Fibroblast of the aortic adventitia (primary cell): ENCODE measurements at places on chromosomes 11 and 22. TPM values are rescaled to one million over a fixed set of nuclear protein-coding genes. Genes with fewer than 3 reads are reported as not detected.
A peak's percentile ranks its signal among the peaks of the same experiment; 100 is the strongest.

PLA2G3 gene
- total RNA-seq, result 0.08 and 0.09 TPM in 2 replicates

ANO9 gene
- total RNA-seq, result not detected in 2 replicates

DNA sequence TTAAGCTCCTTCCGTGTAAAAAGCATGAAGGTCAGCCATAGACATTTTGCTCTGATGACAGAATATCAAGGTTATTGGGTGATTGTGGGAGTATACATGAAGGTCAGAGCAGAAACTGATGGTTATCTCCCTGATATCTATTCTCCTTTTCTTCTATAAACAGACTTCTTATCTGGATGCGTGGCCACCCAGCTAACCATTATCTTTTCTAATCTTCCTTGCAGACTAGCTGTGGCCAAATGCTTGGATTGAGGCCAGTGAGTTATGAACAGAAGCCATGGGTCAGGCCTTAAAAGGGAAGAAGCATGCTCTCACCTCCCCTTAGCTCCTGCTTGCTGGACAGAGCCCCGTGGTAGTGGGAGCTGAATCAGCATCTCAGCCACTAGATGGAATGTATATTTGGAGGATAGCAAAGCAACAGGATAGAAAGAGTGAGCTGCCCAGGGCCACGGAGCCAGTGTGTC is 31.3 kb upstream of the LRRC55 start:
- peak; percentile 23 for DNase-seq

GRCh38 chr11:116874251-116874650 is 36.8 kb upstream of the APOA1 start:
- peak; percentile 81 for DNase-seq

- peak; percentile 78 for DNase-seq
These were observed 189.0 kb upstream of the BLID start for GRCh38 chr11:122304973-122305372.

- peak; percentile 17 for DNase-seq
These were observed 575.5 kb downstream of the SOX6 start for GRCh38 chr11:15780837-15781236.

DNA sequence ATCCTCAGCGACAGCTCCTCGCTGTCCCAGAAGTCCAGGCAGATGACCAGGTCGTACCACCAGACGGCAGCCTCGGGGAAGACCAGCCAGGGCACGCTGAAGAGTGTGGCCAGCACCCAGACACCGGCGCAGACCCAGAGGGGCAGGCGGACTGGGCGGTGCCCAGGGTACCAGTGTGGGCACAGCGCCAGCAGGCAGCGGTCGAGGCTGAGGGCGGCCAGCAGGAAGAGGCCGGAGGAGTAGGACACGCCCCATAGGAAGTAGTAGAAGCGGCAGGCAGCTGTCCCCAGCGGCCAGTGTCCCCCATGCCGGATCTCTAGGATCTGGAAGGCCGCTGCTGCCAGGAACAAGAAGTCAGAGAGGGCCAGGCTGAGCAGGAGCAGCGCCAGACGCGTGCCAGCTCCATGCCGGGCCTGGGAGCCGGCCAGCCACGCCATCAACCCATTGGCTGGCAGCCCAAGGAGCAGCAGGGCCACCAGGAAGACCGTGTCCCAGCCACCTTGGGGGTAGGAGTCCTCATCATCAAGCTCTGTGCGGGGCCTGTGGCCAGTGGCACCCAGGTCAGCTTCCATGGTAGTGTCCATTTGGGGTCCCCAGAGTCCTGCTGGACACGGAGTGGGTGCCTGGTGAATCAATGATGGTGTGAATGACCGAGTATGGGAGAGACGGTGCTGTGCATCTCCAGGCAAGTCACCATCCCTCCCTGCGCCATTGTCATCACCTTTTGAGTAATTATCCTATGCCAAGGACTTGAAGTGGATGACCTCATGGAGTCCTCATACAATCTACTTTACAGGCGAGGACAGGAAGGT is at the start of gene GPR152:
GPR152 (minus strand) TSS at position 589 of the 812 bp plus-strand sequence; CDS start at position 584, 5 bp downstream.
- no peak for DNase-seq

SWAP70 gene
- 44.4 and 53.2 TPM in 2 replicates for total RNA-seq

DNA sequence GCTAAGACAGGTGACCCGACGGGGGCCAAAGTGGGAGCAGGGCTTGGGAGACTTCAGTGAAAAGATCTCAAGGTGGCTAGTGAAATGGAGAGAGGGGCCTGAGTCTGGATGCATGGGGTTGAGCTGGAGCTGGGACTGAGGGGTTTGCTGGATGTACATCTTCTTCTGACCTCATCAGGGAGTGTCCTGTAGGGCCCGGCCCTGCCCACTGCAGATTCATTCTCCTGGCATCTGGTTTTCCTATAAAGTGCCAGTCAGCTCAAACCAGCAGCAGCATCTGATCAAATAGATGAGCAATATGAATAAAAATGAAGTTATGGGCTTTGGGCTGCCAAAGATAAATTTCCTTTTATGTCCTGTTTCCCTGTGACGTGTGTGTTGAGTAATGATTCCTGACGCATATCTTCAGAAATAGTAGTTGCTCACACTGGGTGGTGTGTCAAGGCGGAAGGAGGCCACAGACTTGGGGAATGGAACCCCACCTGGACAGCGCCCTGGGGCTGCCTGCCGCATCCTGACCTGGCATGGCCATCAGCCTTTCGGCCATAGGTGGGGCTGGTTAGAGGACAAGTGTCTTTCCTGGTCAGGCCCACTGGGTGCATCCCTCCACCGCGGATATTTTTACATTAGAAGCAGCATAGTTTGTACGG is 135.4 kb downstream of the OSBP2 start:
- peak; percentile 96 for DNase-seq

KCNJ11 gene
- not detected in 2 replicates for total RNA-seq

GRCh38 chr11:132883241-132883640 is 649.1 kb downstream of the OPCML start:
- no peak for DNase-seq

ACR gene
- not detected in 2 replicates for total RNA-seq

DNA sequence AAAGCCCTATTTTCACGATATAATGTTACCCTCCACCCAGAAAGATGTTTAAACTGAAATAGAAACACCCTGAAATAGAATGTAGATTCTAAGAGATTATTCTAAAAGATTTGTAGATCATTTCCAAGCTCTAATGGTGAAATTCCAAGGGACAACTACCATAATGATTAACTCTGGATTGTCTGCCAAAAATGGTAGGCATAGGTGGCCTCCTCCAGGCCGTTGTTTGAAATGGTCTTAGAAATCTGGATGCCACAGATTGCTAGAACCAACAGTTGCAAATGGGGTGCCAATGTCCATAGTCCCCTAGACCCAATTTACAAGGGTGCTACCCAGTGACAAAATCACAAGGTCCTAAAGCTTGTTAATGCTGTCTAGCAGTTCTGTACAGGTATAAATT is 6.7 kb upstream of the SLC6A5 start:
- no peak for DNase-seq

LGR4 gene
- 16.3 and 25.1 TPM in 2 replicates for total RNA-seq

- no peak for DNase-seq
These were observed 788.7 kb downstream of the OPCML start for GRCh38 chr11:132743601-132744000.

SLC5A4 gene
- total RNA-seq, result not detected in 2 replicates

GRCh38 chr11:11157185-11157584 is 195.9 kb downstream of the CSNK2A3 start:
- DNase-seq, result peak; percentile 39

LRRC32 gene
- 23.1 and 30.0 TPM in 2 replicates for total RNA-seq

GRCh38 chr11:95148406-95148805 is 58.8 kb downstream of the ENDOD1 start:
- DNase-seq, result no peak

GRCh38 chr11:14029440-14029839 is 66.9 kb downstream of the SPON1 start:
- DNase-seq, result no peak

DNA sequence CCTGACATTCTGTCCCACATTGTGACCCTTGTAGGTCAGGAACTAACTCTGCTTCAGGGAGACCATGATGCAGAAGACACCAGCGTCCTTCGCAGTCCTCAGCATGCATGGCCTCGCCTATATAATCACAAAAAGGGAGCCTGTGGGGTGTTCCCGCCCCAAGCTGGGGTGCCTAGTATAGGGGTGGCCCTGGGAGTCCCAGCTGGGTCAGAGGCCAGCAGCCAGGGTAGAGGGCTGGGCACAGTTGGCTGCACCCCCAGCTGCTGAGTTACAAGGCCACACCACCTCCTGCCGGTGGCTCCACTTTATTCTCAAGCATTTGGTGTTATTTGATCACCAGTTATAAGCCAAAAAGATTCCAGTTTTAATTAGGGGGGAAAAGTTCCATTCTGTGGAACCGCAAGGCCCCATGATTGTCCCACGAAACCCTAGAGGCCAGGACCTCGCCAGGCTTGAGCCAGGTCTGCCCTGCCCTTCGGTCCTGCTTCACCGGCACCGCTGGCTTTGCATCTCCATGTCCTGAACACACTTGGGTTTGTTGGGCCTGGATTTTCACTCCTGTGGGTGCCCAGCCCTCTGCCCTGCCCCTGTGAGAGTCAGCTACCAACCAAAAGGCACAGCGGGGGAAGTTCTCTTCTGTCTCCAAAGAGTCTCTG is 15.0 kb upstream of the GNB1L start:
- no peak for DNase-seq

PTGDR2 gene
- total RNA-seq, result not detected in 2 replicates

DNA sequence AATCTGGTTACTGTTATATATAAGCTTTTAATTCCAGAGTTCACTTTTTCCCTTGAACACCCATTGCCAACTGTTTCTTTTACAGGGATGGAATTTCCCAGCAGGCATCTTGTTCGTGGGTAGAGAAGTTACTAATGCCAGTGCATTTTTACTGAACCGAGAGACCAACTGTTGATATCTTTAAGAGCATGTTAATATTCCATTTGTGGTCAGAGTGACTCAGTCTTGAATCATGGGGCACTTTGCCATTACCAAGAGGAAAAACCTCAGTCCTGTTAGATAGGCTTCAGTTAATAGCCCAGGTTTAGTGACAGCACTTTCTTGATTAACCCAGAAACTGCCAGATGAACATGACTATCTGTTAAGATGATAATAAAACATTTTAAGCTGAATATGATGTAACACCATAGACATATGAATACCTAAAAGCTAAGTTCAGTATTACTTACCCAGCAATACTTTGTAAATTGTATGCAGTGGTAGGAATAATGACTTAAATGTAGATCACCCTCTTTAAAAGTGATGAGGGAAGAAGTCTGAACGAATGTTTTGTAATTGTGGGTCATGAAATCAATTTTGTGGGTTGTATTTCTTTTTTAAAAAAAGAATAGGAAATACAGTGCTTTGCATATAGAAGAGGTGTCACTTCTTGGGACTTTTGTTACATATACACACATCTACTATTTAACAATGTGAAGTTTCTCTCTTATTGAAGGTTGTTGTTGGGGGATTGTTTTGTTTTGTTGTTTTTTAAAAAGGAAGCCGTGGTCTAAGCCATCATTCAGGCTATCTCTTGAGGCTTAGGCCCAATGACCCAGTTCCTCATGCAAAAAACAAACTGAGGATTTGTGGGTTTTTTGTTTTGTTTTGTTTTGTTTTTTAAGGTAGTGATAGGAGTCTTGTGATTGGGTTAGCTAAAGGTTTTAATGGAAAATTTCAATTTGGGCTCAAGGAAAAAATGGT is 79.2 kb upstream of the GRIK4 start:
- DNase-seq, result peak; percentile 99

DNA sequence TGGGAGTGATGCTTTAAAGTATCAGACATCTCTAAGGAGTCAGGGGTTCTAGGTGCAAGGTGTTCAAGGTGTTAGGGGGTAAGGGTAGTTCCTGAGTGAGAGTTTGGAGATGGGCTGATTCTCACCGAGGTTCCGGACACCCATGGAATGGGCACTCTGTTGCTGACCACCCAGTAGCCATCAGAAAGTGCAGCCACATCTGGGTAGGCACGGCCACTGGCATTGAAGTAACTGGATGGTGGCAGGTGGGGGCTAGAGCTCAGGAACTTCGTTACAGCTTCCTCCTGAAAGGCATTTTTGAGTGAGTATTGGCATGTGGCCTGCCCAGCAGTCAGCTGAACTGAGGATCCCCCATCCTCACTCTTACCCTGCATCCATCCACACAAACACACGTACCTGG is 3.0 kb upstream of the TAF10 start:
- no peak for DNase-seq

DNA sequence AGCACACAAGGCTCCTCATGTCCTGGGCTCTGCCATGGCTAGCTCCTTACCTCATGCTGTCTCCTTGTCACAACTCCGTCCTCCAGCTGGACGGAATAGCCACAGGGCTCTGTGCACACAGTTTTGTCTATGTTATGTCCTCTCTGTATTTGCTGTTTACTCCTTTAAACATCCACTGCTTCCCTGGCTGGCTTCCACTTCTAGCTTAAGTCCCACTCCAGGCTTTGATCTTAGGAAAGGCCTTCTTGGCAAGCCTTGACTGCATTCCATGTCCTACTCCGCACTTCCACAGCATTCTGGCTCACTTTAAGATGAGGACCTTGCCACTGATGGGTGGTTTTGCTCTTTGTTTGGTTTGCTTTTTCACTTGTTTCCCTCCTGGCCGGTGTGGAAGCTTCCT is 22.9 kb upstream of the ROBO3 start:
- peak; percentile 29 for DNase-seq

CARD18 gene
- total RNA-seq, result not detected in 2 replicates

DNA sequence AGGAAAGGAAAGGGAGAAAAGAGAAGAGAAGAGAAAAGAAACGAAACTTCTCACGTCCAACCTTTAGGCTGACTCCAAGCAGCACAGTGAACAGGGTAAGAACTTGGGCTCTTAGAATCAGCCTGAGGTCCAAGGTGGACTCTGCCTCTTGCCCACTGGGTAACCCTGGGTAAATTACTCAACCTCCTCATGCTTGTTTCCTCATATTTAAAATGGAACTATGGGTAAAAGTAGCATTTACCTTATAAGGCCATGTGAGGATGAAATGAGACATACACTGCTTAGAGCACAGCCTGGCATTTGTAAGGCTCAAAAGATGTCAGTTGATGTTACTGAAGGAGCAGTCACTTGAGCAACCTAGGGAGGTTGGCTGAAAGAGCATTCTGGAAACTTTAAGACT is 107.9 kb downstream of the C11orf58 start:
- DNase-seq, result no peak

ADAMTS8 gene
- 2.6 TPM in 1 of 2 replicates, not detected in the other for total RNA-seq

- no peak for DNase-seq
These were observed 37.5 kb downstream of the RSF1 start for GRCh38 chr11:77783025-77783424.

GRCh38 chr11:95239871-95240649 is 9.1 kb upstream of the SESN3 start:
- DNase-seq, result no peak

- peak; percentile 74 for DNase-seq
These were observed 6.9 kb downstream of the KMT5B start for GRCh38 chr11:68206211-68206610.

C1QTNF5 gene
- 5.3 and 90.8 TPM in 2 replicates for total RNA-seq

GRCh38 chr11:24524156-24524555 is 27.3 kb downstream of the LUZP2 start:
- no peak for DNase-seq

- DNase-seq, result no peak
These were observed 215.3 kb downstream of the BARX2 start for GRCh38 chr11:129590753-129591475.

GAL3ST1 gene
- not detected in 2 replicates for total RNA-seq

- no peak for DNase-seq
These were observed 100.0 kb upstream of the OR4B1 start for GRCh38 chr11:48116437-48117228.

- peak; percentile 67 for DNase-seq
These were observed 12.1 kb downstream of the SLC15A3 start for GRCh38 chr11:60939855-60940254.

GRCh38 chr11:122799406-122800105 is 38.7 kb upstream of the CRTAM start:
- DNase-seq, result no peak

- DNase-seq, result no peak
These were observed 91.7 kb downstream of the KCNQ1 start for GRCh38 chr11:2536440-2536989.

SNRPD3 gene
- 50.7 and 112 TPM in 2 replicates for total RNA-seq

HBB gene
- total RNA-seq, result not detected in 2 replicates
